Hindlimb muscle (tissue), 1 donor: ENCODE measurements at places on chromosomes 2 and 18.

GRCh38 chr18:64791236-64791635 lies 642.3 kb upstream of the LINC00305 start:
- no peak for DNase-seq

GRCh38 chr2:34241905-34242762 lies 643.0 kb upstream of the FAM98A start:
- no peak for DNase-seq

DNA sequence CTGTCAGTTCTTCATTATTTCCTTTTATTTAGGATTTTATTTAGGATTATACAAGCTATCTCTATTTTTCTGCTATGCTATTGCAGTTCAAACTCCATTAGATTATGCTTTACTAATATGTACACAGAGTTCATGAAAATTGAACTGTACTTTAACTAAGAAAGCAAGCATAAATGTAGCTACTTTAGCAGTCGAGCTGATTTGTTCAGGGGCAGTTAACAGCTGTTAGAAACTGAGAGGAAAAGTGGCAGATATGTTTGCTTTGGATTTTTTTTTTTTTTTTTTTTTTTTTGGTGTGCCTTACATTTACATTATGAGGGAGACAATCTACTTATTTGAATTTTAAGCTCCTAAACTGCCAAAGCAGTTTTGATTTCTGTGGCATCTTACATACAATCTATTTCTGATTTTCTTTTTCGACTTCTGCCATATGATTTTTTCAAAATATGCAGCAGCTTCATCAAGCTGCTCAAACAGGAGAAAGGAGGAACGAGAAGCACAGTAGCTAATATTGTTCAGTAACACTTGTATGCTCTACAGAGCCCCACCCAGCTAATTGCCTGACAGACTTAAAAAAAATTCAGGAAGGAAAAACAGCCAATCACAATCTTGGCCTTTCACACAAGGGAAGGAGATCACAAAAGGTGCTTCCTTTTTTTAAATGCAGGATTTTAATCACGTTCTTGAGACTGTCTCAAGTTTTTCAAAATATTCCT lies 233.4 kb upstream of the SIX3 start:
- peak; percentile 15 for DNase-seq

DNA sequence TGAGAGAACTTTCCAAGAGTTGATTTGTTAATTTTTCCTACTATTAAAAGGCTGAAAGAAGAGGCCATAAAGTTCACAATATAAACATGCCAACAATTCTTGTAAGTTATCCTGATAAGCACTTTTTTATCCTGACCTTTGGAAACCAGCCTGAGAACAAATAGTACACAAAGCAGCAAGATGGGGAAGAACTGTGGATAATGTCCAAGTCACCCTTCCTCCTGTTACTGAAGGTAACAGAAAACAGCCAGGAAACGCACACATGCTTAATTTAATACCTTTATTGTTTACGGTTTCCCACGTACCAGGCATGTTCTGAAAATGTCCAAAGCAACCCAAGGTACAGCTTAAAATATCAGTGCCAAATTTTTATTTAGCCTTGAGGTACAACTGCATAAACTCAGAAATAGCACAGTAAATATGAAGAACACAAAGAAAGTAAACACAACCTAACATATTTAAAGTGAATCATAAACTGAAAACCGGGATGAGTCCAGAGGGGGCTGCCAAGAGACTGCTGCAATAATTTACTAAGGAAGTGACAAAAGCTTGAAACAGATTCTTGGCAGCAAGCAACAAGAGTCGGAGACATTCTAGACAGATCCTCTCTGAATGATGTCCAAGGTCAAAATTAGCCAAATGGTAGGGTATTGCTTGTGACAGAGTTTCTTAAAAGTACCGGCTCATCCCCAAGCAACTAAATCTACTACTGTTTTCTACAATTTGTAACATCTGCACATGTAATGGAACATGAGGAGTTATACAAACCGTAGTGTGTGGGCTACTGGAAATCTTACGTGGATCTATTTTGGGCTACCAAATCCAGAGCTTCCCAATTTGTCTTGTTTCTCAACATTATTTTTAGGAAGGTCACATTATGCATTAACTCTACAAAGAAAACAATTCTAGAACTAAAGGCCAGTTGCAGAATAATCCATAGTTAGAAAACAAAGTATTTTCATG lies 93.2 kb downstream of the CABYR start:
- DNase-seq: peak; percentile 30

DNA sequence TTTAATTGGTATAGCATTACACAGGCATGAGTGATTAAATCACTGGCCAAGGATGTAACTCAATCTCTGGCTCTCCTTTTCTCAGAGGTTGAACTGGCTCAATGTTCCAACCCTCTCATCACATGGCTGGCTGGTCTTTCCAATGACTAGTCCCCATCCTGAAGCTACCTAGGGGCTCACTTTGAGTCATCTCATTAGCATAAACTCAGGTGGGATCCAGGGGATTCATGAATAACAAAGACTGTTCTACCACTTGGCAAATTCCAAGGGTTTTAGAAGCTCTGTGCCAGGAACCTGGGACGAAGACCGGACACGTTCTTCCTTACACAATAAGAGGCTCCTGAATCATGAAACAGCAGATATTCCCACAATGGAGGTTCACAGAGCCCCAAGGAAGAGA lies 145.0 kb upstream of the SPATS2L start:
- DNase-seq: no peak

- DNase-seq: no peak
Observed at GRCh38 chr2:169354244-169354643, 8.1 kb downstream of the LRP2 start.

- DNase-seq: no peak
Observed at GRCh38 chr2:105087273-105087672, 49.4 kb downstream of the MRPS9 start.

DNA sequence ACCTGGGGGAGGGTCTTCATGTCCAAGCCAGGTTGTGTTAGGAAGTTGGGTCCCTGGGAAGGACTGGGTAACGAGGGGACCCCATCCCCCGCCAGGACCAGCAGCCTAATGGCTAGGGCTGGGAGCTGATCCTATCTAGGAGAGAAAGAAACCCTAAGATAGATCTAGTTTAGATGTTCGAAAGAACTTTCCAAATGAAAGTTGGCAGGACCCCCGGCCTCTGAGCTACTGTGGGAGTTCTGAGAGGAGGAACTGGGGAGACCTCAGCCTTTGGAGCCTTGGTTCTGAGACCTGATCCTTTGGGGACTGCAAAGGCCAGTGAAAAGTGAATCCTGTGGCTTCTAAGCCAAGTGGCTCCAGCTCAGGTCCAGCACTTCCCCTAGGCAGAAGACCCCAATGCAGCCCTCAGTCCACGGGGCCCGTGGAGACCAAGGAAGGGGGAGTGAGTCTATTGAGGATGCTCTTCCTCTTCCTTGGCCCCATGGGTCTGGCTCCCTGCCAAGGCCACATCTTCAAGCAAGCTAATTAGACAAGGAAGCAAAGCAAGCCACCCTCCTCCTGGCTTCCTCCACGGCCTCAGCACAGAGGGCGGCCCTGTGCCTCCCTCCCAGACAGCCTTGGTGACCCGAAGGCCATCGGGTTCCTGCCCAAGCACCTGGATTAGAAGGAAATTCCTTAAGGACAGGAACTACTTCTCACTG lies 23.5 kb downstream of the CCT7 start:
- DNase-seq: no peak
